Pancreas (tissue), 10 donors: ENCODE measurements at places on chromosomes 7 and 10.

GRCh38 chr10:89458291-89458690 lies 43.9 kb downstream of the IFIT5 start:
- no peaks in the 10 kb centered on the region for H3K27me3 ChIP-seq
- no peak for DNase-seq
- peaks cover 4% of the 10 kb centered on the region for H3K4me1 ChIP-seq
- H3K27ac ChIP-seq, result no peak overlapping the region
- H3K36me3 ChIP-seq, result no peaks in the 10 kb centered on the region

- no peaks in the 10 kb centered on the region for H3K36me3 ChIP-seq
- H3K4me1 ChIP-seq, result no peaks in the 10 kb centered on the region
These were observed 134.7 kb downstream of the DGKB start for GRCh38 chr7:14767716-14768425.

- no peaks in the 10 kb centered on the region for H3K36me3 ChIP-seq
These were observed 45.3 kb downstream of the GRID2IP start for GRCh38 chr7:6505685-6506559.

GRCh38 chr7:107700570-107700969 lies 39.9 kb downstream of the SLC26A4 start:
- no peaks in the 10 kb centered on the region for H3K36me3 ChIP-seq
- no peaks in the 10 kb centered on the region for H3K4me1 ChIP-seq
- no peak overlapping the region for H3K27ac ChIP-seq
- DNase-seq, result no peak
- H3K27me3 ChIP-seq, result no peaks in the 10 kb centered on the region

- H3K27ac ChIP-seq, result no peak overlapping the region
- H3K4me3 ChIP-seq, result no peak overlapping the region
- H3K36me3 ChIP-seq, result no peaks in the 10 kb centered on the region
- H3K27me3 ChIP-seq, result peaks cover 10% of the 10 kb centered on the region
- DNase-seq, result no peak
- H3K4me1 ChIP-seq, result no peaks in the 10 kb centered on the region
These were observed 87.9 kb downstream of the EBF3 start for GRCh38 chr10:129875993-129876726.

- H3K4me3 ChIP-seq, result no peak overlapping the region
- no peaks in the 10 kb centered on the region for H3K36me3 ChIP-seq
- no peaks in the 10 kb centered on the region for H3K27me3 ChIP-seq
- no peak overlapping the region for H3K27ac ChIP-seq
- no peaks in the 10 kb centered on the region for H3K4me1 ChIP-seq
These were observed 40.9 kb downstream of the NSUN6 start for GRCh38 chr10:18610517-18610916.

DNA sequence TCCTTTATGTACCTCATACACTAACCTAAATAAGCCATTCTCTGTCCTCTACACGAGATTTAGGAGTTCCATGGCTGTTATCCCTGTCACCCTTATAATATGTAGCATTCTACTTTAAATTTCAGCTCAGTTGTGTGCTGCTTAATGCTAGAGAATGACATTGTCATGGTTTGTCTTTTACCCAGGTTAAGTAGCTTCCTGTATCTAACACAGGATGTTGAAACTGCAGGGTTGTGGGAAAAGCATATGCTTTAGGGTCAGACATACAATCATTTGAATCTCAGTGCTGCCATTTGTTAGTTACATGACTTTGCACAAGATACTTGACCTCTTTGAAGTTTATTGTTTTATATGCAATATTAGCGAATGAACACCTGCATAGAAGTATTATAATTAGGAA lies 235.1 kb upstream of the CACNA2D1 start:
- peaks cover 3% of the 10 kb centered on the region for H3K4me1 ChIP-seq
- no peak overlapping the region for H3K4me3 ChIP-seq
- no peak overlapping the region for H3K27ac ChIP-seq

DNA sequence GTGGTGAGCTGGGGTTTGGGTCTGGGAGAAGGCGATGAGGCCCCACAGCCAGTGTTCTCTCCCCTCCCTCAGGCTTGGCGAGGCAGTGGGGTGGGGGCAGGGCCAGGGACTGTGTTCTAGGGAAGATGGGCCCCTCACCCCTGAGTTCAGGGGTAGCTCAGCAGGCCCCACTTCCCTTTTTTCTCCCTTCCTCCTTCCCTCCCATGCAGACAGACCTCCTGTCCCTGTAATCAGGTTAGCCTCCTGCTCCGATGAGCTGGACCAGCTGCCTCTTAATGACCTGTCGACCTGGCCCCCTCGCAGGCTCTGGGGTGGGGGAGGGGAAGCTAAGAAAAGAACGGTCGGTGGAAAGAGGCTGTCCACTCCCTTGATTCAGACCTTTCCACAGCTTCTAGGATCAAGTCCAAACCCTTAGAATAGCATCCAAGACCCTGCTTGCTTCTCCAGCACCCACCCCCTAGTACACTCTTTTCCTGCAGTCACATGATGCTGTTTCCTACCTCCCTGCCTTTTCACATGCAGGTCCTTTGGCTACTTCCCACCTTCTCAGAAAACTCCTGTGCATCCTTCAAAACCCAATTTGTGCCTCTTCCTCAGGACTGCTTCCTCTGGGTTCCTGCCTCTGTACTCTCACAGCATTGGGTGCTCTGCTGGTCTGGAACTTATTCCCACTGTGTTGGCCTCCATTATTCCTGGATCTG lies 64.1 kb downstream of the ZMIZ1 start:
- no peak overlapping the region for H3K27ac ChIP-seq
- H3K27me3 ChIP-seq, result no peaks in the 10 kb centered on the region
- no peak for DNase-seq
- H3K4me1 ChIP-seq, result peaks cover 36% of the 10 kb centered on the region

- H3K4me3 ChIP-seq, result no peak overlapping the region
- H3K36me3 ChIP-seq, result no peaks in the 10 kb centered on the region
- no peak for DNase-seq
- no peaks in the 10 kb centered on the region for H3K27me3 ChIP-seq
These were observed 388.3 kb upstream of the ETV1 start for GRCh38 chr7:14377646-14378266.

GRCh38 chr10:119555178-119555784 lies 12.8 kb upstream of the RGS10 start:
- H3K4me1 ChIP-seq, result no peaks in the 10 kb centered on the region
- H3K27ac ChIP-seq, result no peak overlapping the region
- no peaks in the 10 kb centered on the region for H3K36me3 ChIP-seq
- H3K27me3 ChIP-seq, result no peaks in the 10 kb centered on the region
- H3K4me3 ChIP-seq, result no peak overlapping the region
- DNase-seq, result no peak

GRCh38 chr10:132507409-132507955 lies 30.1 kb upstream of the INPP5A start:
- H3K4me1 ChIP-seq, result no peaks in the 10 kb centered on the region
- no peak overlapping the region for H3K27ac ChIP-seq
- no peaks in the 10 kb centered on the region for H3K27me3 ChIP-seq
- no peaks in the 10 kb centered on the region for H3K36me3 ChIP-seq
- no peak for DNase-seq
